ENCODE measurements at places on chromosomes 2 and 18. TPM values are rescaled to one million over a fixed set of nuclear protein-coding genes. Genes with fewer than 3 reads are reported as not detected.

GRCh38 chr2:12212841-12213597, 466.6 kb downstream of the LPIN1 start:
- no peak for DNase-seq

GRCh38 chr2:110731064-110731463, 1.3 kb upstream of the ACOXL start:
- DNase-seq, result no peak

DNA sequence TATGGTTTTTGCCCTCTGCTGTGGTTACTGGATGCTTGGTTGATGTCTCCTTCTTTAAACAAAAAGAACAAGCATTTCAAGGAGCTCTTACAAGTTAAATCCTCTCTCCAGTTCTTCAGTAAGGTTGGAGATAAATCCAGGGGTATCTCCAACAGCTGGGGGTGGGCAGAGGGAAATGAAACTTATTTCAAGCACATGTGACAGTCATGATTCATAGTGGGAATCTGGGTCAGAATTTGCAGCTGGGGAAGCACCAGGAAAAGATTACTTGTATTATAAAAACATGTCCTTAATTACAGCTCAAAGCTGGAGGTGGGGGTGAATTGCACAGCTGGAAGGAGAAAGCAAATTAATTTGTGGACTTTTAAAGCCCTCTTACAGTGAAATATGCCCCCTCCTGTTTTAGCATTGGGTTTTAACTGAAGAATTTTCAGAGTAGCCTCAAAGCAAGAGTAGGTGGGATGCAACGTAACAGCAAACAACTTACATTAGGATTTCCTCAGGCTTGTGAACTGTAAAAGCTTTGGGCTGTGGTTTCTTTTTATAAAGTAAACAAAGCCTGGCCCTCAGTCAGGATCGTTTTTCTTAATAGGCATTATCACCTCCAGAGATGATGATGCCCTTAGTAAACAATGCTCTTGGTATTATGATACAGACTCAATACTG, 596.4 kb downstream of the NYAP2 start:
- no peak for DNase-seq

GRCh38 chr2:196244966-196245365, 73.6 kb upstream of the STK17B start:
- DNase-seq, result no peak

The UGT1A4 gene
- 0.60 TPM for polyA plus RNA-seq

The ALLC gene
- not detected for polyA plus RNA-seq

The RBKS gene
- polyA plus RNA-seq, result 28.0 TPM

The HAAO gene
- 12.6 TPM for polyA plus RNA-seq
